Activated CD4-positive, CD25-positive, alpha-beta regulatory T cell treated with anti-CD3 and anti-CD28 coated beads, Interleukin-2, amount 50 U/mL, for 72 hours (primary cell): ENCODE measurements at places on chromosomes 7 and 10.

DNA sequence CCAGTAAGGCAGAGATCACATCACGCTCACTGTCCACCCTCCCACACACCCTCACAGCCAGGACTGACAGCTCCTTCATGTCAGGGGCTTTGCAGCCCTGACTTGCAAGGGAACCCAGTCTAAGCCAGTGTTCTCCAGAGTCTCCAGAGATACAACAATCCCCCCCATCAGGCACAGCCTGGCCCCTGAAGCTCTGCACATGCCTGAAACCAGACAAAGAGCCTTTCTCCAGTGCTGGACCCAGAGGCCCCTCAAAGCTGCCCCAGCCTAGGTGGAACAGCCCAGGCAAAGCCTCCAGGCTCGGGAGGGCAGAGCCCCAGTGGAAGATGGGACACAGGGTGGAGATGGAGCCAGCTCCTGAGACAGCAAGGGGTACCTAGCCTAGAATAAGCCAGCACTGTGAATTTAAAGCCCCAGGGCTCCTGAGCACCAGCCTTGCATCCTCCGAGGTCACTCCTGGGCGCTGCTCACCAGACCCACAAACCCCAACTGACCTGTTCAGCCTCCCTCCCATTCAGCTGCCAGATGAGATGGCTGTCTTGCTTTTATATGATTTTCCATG lies 50.2 kb downstream of the GRID1 start:
- DNase-seq, result no peak

GRCh38 chr7:56028942-56029630 lies 22.2 kb downstream of the PSPH start:
- DNase-seq, result no peak

DNA sequence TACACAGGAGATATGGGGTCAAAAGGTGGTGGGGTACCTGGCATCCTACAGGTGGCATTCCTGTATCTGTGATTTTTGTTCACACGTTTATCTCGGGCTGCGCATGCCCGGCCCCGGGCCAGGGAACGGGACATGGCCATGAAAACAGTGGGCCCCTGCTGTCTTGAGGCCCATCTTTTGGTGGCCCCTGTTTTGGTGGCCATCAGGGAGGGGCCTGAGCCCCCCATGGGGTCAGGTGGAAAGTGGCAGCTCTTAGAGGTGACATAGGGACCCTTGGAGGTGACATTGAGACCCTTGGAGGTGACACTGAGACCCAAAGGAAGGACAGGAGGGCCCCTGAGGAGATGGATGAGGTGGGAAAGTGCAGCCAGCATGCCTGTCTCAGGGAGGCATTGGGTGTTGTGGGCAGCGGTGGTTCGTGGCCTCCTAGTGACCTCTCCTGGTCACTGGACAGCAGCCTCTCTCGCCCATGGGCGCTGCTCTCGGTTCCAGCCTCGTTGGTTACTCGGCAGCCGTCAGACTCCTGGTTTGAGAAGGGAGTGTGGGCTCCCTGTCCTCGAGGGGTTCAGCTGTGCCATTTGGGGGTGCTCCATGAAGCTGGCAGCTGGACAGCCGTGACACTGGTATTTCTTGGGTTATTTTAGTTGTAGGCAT lies 39.9 kb downstream of the INPP5A start:
- DNase-seq, result no peak

DNA sequence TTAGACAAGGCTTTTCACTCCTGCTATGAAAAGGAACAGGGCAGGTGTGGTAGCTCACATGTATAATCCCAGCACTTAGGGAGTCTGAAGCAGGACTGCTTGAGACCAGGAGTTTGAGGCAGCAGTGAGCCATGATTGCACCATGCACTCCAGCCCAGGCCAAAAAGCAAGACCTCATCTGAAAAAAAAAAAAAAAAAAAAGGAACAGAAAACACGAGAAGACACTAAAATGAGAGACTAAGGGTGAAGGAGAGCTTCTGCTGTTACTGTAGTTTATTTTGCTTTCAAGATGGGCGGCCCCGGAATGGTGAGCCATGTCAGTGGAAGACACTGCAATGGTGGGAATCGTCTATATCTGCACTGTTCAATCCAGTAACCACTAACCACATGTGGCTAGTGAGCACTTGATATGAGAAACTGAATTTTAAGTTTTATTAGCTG lies 9.9 kb downstream of the PIP4K2A start:
- no peak for DNase-seq

GRCh38 chr7:73954181-73954580 lies 73.8 kb upstream of the ELN start:
- no peak for DNase-seq

GRCh38 chr7:136845899-136846465 lies 22.5 kb upstream of the CHRM2 start:
- DNase-seq, result no peak

- no peak for DNase-seq
These were observed 37.8 kb downstream of the HIPK2 start for GRCh38 chr7:139739863-139740597.

GRCh38 chr10:127556916-127557315 lies 7.8 kb downstream of the NPS start:
- DNase-seq, result no peak

- DNase-seq, result no peak
These were observed 1.9 kb upstream of the ITPRIP start for GRCh38 chr10:104340111-104340526.
